ENCODE measurements at places on chromosomes 5 and 9.

DNA sequence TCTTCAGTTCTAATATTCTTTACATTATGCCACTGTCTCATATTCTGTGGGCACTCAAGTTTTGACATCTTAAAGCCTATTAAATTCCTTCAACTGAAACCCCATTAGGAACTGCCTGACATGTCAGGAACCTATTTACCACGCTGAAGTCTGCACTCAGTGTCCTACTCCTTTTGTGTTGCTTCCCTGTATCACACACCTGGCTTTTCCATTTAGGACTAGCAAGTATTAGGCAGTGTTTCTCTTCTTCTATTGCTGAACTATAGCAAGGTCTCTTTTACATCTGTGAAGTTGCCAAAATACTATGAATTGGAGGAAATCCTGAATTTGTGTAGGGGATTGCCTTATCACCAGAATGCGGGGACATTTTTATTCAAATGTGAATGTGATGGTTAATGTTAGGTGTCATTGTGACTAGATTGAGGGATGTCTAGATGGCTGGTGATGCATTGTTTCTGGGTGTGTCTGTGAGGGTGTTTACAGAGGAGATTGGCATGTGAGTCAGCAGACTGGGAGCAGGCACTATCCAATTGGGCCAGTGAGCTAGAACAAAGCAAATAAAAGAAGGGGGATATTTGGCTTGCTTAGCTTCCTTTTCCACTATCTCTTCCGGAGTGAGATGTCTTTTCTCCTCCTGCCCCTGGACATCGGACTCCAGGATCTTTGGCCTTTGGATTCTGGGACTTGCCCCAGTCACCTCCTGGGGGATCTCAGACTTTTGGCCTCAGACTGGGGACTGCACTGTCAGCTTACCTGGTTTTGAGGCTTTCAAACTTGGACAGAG is 21.2 kb upstream of the VCAN start:
- no peak for DNase-seq

- no peak for DNase-seq
Measured at GRCh38 chr9:119273325-119273904, 95.8 kb downstream of the BRINP1 start.

DNA sequence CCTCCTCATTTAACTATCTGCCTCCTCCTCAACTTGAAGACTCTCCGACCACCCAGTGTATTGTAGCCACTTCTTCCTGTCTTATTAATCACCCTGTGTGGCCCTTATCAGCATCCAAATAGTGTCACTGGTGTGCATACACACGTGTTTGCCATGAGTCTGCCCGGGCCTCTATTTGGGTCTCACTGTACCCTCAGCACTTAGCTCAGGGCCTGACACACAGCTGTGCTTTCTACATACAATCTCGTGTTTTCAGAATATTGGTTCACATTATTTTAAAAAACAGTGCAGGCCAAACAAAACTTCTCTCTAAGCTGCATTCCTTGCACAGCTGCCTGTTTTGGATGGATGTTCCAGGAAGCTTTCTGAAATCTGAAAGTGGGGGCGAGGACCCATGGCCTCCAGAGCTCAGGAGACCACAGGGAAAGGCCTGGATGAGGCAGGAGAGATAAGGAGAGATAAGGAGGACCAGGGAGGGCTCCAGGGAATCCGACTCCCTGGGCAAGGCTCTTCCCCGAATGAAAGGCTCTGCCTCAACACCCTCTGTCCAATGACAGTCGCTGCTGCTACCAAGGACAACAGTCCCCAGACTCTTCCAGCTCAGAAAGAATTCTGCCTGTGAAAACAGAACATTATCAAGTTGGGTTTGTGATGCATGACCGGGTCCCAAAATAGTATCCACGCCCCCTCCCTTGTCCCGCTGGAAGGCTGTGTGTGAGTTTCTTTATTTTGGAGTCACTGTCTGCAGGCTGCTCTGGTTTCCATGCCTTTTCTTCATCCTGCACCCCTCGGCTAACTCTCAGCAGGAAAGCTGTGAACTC is 255.6 kb downstream of the NSG2 start:
- DNase-seq, result no peak

DNA sequence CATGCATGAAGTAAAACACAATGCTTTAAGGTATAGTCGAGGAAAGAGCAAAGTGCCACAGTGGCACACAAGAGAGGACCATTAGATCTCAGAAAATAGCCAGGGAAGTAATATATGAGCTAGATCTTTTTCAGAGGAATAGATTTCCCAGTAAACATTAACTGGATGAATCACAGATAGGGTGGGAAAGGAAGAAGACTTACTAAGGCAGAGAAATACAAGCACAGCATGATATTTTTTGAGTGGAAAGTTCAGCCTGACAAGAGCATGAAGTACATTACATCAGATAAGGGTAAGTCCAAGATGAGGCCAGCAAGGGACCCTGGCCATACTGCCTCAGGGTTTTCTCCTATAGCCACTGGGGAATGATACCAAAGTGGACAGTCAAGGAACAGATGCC is 804.6 kb upstream of the DMAC1 start:
- DNase-seq, result no peak

- no peak for DNase-seq
Measured at GRCh38 chr5:68685863-68686262, 408.0 kb upstream of the SLC30A5 start.

DNA sequence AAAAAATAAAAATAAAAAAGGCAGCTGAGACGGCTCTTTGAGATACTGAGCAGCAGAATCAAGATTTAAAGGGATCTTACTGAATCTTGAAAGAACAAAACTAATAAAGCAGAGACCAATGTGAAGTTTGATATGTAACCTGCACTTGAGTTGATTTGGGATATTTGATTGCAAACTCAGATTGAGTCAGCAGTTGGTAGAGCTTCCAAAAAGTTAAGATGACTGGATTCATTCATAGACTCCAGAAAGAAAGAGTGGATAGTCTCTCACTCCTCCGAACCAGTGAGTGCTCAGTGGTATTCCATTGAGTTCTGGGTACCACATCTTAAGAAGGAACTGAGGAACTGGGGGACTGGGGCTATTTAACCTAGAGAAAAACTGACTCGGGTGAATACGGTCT is 52.7 kb upstream of the TESK1 start:
- no peak for DNase-seq

- no peak for DNase-seq
Measured at GRCh38 chr9:99782962-99783718, 38.5 kb upstream of the NR4A3 start.

GRCh38 chr5:44002381-44002901 is 386.8 kb downstream of the FGF10 start:
- no peak for DNase-seq

DNA sequence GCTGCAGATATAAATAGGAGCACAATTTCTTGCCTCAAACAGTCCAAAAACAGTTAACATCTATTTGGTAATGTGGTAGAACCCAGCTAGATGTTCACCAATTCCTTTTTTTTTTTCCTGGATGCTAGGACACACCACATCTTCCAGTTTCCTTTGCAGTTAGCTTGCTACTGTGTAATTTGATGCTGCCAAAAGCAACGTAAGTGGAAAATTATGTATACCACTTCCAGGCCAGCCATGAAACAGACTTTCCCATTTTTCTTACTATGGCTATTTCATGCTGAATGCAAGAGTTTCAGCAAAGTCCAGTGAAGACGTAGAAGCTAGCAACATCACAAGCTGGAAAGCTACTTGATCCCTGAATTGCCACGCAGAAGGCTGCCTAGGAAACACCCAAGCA is 667.2 kb downstream of the TLE1 start:
- no peak for DNase-seq

- peak; percentile 19 for DNase-seq
Measured at GRCh38 chr5:61332851-61333320, 828 bp downstream of the ZSWIM6 start.

GRCh38 chr5:22678886-22679285 is 174.3 kb downstream of the CDH12 start:
- no peak for DNase-seq

DNA sequence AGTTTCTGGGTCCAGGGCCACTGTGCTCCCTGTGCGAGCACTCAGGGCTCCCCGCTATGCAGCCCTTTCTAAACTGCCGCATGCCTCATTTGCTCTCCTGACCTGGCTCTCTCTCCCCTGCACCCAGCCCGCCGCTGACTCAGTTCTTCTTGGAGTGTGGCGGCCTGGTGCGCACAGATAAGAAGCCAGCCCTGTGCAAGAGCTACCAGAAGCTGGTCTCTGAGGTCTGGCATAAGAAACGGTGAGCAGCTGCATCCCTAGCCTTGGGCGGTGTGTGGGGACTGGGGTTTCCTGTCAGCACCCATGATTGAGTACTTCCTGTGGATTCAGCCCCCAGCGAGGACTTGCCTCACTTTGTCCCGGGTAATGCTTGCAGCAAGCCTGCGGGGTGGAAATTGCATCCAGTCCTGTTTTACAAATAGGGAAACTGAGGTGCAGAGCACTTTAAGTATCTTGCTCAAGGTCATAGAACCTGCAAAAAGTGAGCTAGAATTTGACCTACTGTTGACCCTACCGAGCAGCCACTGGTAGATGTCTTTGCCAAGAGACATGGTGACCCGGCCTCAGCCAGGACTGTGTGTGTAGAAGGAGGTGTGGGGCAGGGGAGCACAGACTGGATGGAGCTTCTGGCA is 27.9 kb downstream of the USP20 start:
- peak; percentile 79 for DNase-seq
